ENCODE measurements at places on chromosomes 12 and 14.

DNA sequence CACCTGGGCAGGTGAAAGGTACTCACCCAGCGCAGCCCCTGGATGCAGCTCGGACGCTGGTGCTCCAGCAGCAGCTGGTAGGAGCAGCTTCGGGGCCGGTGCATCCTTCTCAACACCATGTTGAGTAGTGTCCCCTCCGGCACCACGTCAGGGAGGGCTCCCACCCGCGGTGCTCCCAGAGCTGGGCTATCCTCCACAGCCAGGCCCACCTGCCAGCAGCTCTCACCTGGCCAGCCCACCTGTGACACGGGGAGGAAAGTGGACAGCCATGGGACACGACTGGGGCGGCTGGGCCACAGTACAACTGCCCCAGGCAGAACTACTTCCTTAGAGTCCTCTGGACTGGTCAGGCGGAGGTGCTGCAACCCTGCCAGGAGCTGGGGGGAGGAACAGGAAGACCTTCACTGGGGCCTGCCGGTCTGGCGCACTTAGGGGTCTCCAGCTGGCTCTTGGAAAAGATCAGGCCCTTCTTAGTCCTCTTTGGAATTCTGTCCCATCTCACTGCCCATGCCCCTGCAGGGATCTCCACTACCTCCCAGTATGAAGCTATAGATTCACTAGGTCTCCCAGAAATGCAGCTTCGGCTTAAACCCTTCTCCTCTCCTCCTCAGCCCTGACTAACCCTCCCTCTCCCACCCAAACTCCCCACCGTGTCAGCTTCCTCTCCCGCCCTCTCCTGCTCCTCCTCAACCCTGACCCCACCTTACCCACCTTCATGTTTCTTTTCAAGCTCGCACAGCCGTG, 668 bp downstream of the RAPGEF3 start:
- no peak for DNase-seq

GRCh38 chr14:90275458-90275814, 19.1 kb downstream of the PSMC1 start:
- DNase-seq, result no peak

GRCh38 chr12:53698948-53699677, 23.2 kb upstream of the ATP5MC2 start:
- no peak for DNase-seq

- DNase-seq, result no peak
Measured at GRCh38 chr12:45388545-45388944, 172.7 kb downstream of the ANO6 start.

GRCh38 chr12:25126746-25127145, 68.2 kb downstream of the DNAI7 start:
- no peak for DNase-seq

GRCh38 chr14:34359420-34360117, 102.5 kb downstream of the SPTSSA start:
- no peak for DNase-seq

- DNase-seq, result no peak
Measured at GRCh38 chr14:86373886-86374285, 843.9 kb downstream of the FLRT2 start.

DNA sequence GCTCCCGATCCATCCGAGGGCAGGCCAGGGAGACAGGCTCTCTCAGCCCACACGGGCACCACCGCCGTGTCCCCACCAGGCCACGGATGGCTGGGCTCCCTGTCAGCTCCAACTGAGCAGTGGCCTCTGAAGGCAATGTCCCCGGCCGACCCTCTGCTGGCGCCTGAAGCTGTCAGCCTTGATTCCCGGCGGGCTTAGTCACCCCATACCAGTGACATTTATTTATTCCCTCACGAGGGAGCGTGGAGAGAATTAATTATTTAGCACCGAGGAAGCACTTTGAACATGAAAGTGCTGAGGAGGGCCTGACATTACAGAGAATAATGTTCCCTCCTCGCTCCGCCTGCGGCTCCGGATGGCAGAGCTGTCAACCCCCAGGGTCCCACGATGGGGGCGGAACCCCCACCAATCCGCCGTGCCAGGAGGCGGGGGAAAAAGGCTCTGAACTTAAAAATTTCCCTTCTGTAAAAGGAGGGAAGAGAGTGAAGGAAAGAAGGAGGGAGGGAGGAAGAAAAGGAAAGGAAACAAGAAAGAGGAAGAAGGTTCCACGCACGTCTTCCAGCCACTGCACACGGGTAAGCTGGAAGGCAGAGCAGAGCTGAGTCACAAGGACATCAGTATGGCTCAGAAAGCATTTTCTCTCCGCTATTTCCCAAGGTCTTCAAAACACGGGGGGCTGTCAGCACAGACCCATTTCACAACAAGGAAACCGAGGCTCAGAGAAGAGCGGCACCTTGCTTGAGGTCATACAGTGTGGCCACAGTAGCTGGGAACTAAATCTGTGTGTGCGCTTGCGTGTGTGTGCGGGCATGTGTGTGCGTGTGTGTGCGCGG, 108.7 kb upstream of the NCOR2 start:
- no peak for DNase-seq

DNA sequence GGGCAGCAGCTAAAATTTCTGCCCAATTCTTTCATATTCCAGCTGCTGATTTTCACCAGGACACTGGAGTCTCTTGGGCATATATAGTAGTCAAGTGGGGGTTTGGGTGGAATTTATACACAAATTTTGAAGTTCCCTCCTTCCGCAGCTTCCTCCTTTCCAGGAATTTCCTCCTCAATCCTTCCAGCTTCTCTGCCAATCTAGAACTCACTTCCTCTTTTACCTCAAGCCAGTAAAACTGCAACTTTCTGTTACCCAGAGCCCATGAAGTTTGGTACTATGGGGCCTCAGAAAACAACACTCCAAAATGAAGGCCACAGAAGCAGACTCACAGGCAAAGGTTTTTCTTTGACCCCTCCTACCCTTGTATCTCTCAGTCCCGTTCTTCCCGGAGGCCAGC, 51.7 kb upstream of the G2E3 start:
- no peak for DNase-seq

DNA sequence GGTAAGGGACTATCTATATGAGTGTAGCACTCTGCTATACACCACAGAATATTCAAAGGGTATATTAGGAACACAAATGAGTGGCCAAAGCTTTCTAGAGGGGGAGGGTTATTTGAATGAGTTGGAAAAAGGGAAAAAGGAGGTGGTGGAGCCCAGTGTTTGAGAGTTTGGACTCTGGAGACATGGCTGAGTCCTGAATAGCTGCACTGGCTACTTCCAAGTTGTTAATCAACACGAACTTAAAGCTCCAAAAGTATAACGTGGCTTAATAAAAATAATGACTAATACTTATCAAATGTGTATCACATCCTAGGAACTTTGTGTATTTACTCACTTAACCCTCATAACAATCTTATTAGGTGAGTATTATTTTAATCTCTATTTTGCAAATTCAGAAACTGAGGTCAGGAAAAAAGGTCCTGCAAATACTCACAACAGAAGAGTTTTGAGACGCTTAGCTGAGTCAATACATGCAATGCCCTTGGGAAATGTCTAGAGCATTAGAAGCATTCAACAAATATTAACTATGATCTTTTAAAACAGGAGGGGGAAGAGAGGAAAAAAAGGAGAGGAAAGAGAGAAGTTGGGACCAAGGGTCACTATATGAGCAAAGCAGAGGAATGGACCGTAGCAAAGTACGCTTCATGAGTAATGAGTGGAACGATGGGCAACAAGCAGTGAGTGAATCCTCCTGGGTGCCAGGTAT, 189.5 kb upstream of the HMGA2 start:
- DNase-seq, result no peak

- no peak for DNase-seq
Measured at GRCh38 chr14:52844262-52845060, 53.1 kb upstream of the GNPNAT1 start.

DNA sequence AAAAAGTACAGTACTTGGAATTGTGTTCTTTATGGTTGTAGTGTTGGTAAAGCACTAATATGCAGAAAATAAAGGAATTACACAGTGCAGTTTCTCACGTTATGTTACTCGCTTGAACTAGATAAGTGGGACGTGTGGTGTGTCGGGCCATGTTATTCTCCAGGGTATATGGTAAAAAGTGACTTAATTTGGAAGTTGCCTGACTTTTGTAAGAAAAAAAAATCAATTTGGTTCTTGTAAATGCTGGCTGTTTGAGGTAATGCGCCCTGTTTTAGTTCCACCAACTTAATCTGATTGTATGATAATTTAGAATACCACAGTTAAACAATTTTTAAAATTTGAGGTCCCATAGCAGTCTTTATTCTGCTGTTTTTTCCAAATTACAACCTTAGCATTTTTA, 4.1 kb downstream of the ARF6 start:
- no peak for DNase-seq

GRCh38 chr14:32366256-32366879, 37.3 kb downstream of the AKAP6 start:
- no peak for DNase-seq

Measured in activated T-cell treated with anti-CD3 and anti-CD28 coated beads, Interleukin-2, amount 50 U/mL, for 1 hour (primary cell).